Activated naive CD8-positive, alpha-beta T cell treated with anti-CD3 and anti-CD28 coated beads, Interleukin-2, amount 50 U/mL, for 24 hours (primary cell): ENCODE measurements at places on chromosomes 3 and 15.

DNA sequence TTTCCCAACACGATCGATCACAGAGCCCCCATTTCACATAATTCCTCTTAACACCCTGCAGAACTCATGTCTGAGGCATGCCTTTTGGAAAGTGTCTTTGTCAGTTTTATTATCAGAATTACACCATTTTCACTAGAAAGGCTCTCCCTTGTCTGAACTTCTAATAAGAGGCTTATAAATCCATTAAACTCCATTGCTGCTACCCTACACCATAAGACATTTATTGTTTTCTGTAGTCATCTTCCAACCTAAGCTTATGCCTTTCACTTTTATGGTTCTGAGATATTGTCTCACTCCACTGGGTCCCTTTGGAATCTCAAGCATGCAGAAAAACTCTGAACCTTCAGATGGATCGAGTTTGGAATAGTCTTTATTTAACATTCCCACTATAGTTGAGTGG lies 50.2 kb upstream of the TPM1 start:
- no peak for DNase-seq
- peaks cover 5% of the 10 kb centered on the region for H3K27me3 ChIP-seq

DNA sequence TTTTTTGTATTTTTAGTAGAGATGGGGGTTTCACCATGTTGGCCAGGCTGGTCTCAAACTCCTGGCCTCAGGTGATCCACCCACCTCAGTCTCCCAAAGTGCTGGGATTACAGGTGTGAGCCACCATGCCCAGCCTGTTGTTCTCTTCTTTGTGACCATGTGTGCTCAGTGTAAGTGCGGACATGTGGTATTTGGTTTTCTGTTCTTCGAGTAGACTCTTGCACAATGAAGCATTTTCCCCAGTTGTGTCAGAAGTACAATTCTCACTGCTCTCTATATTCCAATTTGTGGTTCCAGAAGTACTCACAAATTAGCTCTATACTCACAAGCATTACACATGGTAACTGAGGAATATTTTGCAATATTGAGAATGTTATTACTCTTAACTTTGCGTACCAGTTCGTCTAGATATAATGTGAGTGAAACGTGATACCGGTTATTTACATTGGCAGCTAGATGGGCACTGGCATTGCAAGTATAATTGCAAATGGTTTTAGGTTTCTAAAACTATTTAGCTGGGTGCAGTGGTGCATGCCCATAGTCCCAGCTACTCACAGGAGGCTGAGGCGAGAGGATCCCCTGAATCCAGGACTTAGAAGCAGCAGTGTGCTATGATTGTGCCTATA lies 34.2 kb upstream of the MTMR14 start:
- no peaks in the 10 kb centered on the region for H3K4me1 ChIP-seq
- H3K27me3 ChIP-seq, result peaks cover 5% of the 10 kb centered on the region
- DNase-seq, result no peak
- H3K4me3 ChIP-seq, result no peak overlapping the region
- no peak overlapping the region for H3K27ac ChIP-seq

- peaks cover 11% of the 10 kb centered on the region for H3K4me1 ChIP-seq
- H3K4me3 ChIP-seq, result no peak overlapping the region
- no peaks in the 10 kb centered on the region for H3K36me3 ChIP-seq
- H3K27ac ChIP-seq, result no peak overlapping the region
- H3K27me3 ChIP-seq, result peaks cover 41% of the 10 kb centered on the region
Observed at GRCh38 chr15:74124759-74125158, 5.6 kb upstream of the ISLR2 start.

- H3K27me3 ChIP-seq, result peaks cover 61% of the 10 kb centered on the region
- peaks cover 27% of the 10 kb centered on the region for H3K4me1 ChIP-seq
- no peak within 1 kb of the TSS for H3K27ac ChIP-seq
Observed at GRCh38 chr3:173397161-173398110, at the start of gene NLGN1. Gene NLGN1 (plus strand): TSS chr3:173397744.

DNA sequence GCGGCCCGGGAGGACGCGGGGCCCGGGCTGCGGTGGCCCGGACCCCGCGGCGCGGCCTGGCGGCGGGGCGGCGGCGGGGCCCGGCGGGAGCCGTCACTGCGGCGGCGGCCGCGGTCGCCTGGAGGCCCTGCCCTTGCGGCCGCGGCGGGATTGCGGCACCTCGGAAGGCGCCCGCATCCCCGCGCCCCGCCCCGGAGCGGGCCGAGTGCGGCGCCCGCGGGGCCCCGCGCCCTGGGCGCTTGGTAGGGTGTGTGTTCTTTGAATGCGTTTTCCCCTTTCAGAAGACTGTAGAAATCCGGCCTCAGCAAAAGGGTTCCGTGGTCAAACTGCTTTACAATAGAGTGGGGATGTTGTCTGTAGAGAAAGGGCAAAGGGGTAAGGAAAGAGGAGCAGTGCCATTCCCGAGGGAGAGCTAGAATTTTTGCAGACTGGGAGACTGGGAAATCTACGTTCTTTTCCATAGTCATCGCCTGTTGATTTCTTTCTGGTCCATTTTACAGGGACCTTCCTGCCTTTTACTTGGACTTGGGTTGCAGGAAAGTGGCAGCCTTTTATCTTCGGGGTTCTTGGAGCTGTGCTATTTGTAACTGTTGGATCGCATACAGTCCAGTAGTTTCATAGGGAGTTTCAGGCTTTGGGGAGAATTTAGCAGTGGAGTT lies 630 bp downstream of the SNRK start:
- peaks cover 7% of the 10 kb centered on the region for H3K36me3 ChIP-seq
- peak overlapping the region; percentile 97 for H3K27ac ChIP-seq
- no peaks in the 10 kb centered on the region for H3K27me3 ChIP-seq
- peak overlapping the region; percentile 91 for H3K4me3 ChIP-seq

- no peak for DNase-seq
- H3K36me3 ChIP-seq, result peaks cover 5% of the 10 kb centered on the region
- H3K4me1 ChIP-seq, result peaks cover 17% of the 10 kb centered on the region
- H3K4me3 ChIP-seq, result no peak overlapping the region
- H3K27me3 ChIP-seq, result peaks cover 29% of the 10 kb centered on the region
Observed at GRCh38 chr3:58581328-58582091, 4.3 kb upstream of the FAM107A start.

DNA sequence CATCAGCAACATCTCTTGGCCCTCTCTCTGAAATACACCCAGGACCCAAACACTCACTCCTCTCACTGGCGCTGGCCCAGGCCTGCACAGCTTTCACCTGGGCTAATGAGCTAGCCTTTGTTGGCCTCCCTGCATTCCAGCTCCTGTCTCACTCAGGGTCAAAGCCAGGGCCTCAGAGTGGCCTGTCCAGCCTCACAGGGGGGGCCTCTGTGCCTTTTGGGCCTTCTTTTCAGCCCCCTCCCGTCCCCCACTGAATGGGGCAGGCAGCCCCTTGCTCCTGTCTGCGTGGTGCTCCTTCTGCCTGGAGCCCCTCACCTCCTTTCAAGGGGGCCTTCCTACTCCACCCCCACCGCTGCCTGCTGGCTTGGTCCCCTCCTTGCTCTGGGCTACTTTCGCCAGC lies 59.0 kb upstream of the PRR23E start:
- H3K4me3 ChIP-seq, result no peak overlapping the region
- H3K4me1 ChIP-seq, result peaks cover 6% of the 10 kb centered on the region
- peaks cover 38% of the 10 kb centered on the region for H3K27me3 ChIP-seq

DNA sequence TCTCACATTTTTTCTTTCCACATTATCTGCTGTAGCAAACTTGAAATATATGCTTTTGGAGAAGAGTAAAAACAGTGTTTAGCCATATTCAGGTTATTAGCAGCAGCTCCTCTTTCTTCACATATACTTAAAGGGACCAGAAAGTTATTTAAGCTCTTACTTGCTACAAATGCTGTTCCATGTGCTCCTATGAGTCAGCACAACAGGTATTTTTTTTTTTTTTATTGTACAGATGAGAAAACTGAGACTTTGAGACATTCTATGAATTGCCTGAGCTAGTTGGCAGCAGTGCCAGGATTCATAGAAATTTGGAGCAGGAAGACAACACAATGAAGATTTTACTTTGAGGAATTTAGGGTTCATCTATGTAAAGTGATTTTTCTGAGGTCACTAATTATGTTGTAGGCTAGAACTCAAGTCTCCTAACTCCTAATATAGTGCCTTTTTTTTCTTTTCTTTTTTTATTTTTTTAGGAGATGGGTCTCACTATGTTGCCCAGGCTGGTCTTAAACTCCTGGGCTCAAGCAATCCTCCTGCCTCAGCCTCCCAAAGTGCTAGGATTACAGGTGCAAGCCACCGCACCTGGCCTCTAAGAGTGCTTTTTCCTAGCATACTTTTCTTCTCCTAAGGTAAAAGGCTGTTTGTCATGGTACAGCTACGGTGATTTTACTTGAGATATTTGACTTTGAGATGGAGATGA lies 23.6 kb downstream of the SETD5 start:
- no peaks in the 10 kb centered on the region for H3K27me3 ChIP-seq
- no peak overlapping the region for H3K4me3 ChIP-seq
- peaks cover 38% of the 10 kb centered on the region for H3K4me1 ChIP-seq
- DNase-seq, result no peak
- H3K36me3 ChIP-seq, result peaks cover 33% of the 10 kb centered on the region

- no peak overlapping the region for H3K4me3 ChIP-seq
- H3K36me3 ChIP-seq, result peaks cover 8% of the 10 kb centered on the region
- H3K4me1 ChIP-seq, result peaks cover 22% of the 10 kb centered on the region
- no peaks in the 10 kb centered on the region for H3K27me3 ChIP-seq
Observed at GRCh38 chr3:123568875-123569274, 16.0 kb downstream of the HACD2 start.
